ENCODE measurements at places on chromosomes 6 and 20. TPM values are rescaled to one million over a fixed set of nuclear protein-coding genes. Genes with fewer than 3 reads are reported as not detected.
A peak's percentile ranks its signal among the peaks of the same experiment; 100 is the strongest.

KCNB1 gene
- total RNA-seq: not detected

UNC5CL gene
- not detected for total RNA-seq

SIRPD gene
- not detected for total RNA-seq

BPIFB2 gene
- not detected for total RNA-seq

LIN28B gene
- not detected for total RNA-seq

CCN6 gene
- not detected for total RNA-seq

PTGIS gene
- total RNA-seq: not detected

AVP gene
- not detected for total RNA-seq

MTG2 gene
- 31.4 TPM for total RNA-seq

PNLDC1 gene
- not detected for total RNA-seq

ADGRF4 gene
- total RNA-seq: not detected

PCK1 gene
- total RNA-seq: not detected

SLC17A4 gene
- total RNA-seq: not detected

LINC00237 gene
- total RNA-seq: not detected

HLA-DOA gene
- not detected for total RNA-seq

C6orf163 gene
- total RNA-seq: 0.88 TPM

BHLHE23 gene
- not detected for total RNA-seq

GRCh38 chr6:154648188-154648887 is 84.9 kb upstream of the SCAF8 start:
- no peak for DNase-seq
- H3K4me1 ChIP-seq: peaks cover 9% of the 10 kb centered on the region
- no peaks in the 10 kb centered on the region for H3K27me3 ChIP-seq
- no peak overlapping the region for H3K27ac ChIP-seq

GRCh38 chr6:25473447-25473846 is 178.6 kb upstream of the SCGN start:
- no peaks in the 10 kb centered on the region for H3K27me3 ChIP-seq
- H3K4me1 ChIP-seq: peaks cover 30% of the 10 kb centered on the region
- no peak for DNase-seq
- no peak overlapping the region for H3K27ac ChIP-seq

GRCh38 chr6:142485256-142485655 is 183.4 kb downstream of the ADGRG6 start:
- H3K27ac ChIP-seq: no peak overlapping the region
- H3K4me1 ChIP-seq: no peaks in the 10 kb centered on the region
- H3K27me3 ChIP-seq: no peaks in the 10 kb centered on the region
- DNase-seq: no peak

- peaks cover 54% of the 10 kb centered on the region for H3K4me1 ChIP-seq
- no peak overlapping the region for H3K4me3 ChIP-seq
- no peak for DNase-seq
- no peaks in the 10 kb centered on the region for H3K27me3 ChIP-seq
- no peaks in the 10 kb centered on the region for H3K36me3 ChIP-seq
Measured at GRCh38 chr6:35021004-35021403, 120.1 kb downstream of the TCP11 start.

- H3K4me3 ChIP-seq: no peak overlapping the region
- peaks cover 11% of the 10 kb centered on the region for H3K4me1 ChIP-seq
- no peak for DNase-seq
- no peak overlapping the region for H3K27ac ChIP-seq
Measured at GRCh38 chr6:145816392-145816791, 1.8 kb upstream of the FBXO30 start.

- no peak overlapping the region for H3K4me3 ChIP-seq
- no peaks in the 10 kb centered on the region for H3K27me3 ChIP-seq
- no peaks in the 10 kb centered on the region for H3K36me3 ChIP-seq
- H3K4me1 ChIP-seq: peaks cover 13% of the 10 kb centered on the region
Measured at GRCh38 chr6:22073516-22074198, 223.2 kb downstream of the PRL start.

DNA sequence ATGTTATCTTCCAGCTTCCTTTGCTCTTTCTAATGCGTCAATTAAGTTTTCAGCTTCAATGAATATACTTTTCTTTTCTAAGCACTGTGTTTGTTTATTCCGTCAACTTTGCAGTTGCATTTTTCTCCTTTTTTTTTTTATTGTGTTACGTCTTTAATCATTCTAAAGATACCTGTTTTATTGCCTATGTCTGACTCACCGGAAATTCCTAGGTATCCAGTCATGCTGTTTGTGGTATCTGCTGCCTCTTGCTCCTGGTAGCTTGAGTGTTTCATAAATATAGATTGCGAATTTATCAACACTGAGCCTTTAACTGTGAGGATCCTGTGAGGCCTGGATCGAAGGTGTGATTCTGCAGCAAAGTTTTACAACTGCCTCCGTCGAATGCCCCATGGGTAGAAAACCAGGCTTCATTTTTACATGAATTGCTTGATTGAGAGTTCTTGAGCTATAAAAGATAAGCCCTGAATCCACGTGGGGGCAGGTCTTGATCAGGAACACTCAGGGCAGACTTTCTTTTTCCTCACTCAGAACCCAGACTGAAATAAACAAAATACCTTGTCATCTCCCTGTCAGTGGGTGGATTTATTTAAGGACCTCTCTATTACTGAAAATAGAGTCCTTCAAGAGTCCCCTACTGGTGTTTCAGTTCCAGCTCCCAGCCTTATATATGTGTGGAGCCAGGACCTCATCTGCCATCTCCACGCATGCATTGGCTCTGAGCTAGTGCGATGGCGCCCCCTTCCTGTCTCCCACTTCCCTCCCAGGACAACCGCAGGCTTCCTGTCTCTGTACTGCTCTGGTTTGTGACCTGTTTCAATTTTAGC is 60.1 kb upstream of the LRRC1 start:
- no peak overlapping the region for H3K4me3 ChIP-seq
- H3K4me1 ChIP-seq: peaks cover 24% of the 10 kb centered on the region

DNA sequence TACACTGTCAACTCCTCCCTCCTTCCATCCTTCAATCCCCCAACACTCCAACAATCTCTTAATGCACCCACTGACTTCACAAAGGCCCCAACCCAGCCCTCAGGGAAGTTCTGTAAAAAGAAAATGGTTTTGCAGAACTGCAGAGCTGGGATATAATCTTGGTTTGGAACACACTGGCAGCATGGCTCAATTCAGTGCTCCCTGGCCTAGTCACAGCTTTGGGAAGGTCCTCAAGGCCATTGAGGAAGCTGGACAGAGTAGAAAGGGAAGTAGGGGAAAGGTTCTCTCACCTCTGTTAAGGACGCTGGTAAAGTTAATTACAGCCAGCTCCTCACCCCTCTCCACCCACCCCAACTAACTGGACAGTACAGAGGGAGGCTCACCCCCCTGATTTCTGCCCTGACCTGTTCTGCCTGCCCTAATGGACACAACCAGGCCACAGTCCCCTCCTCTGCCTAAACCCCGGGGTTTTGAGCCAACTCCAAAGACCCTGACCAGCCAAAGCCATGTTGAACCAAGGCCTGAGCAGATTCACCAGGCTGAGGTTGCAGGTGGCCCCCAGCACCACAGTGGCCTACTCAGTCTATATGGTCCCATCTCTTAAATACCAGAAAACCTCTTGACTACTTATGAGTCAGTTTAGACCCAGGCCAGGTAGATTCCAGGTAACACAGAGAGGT is 49.2 kb downstream of the MAFB start:
- no peak overlapping the region for H3K27ac ChIP-seq
- no peaks in the 10 kb centered on the region for H3K4me1 ChIP-seq
- no peak overlapping the region for H3K4me3 ChIP-seq
- DNase-seq: no peak
- no peaks in the 10 kb centered on the region for H3K36me3 ChIP-seq

GRCh38 chr20:34927736-34928135 is 27.9 kb downstream of the GSS start:
- no peaks in the 10 kb centered on the region for H3K27me3 ChIP-seq
- no peak overlapping the region for H3K27ac ChIP-seq
- no peak for DNase-seq

DNA sequence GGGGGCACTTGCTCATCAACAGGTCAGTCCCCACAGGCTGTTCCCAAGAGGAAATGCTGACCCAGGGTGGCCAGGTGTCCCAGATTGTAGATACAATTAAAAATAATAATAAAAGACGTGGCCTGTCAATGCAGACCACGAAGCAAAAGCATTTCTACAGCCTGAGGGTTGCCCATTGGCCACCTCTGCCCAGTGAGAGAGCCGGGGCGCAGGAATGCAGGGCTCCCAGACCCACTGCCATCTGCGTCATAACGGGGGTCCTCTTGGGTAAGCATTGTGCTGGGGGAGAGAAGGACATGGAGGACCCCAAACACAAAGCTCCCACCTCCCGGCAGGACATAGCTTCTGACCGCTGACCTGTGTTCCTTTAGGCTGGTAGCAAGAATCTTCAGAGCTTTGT is 22.9 kb upstream of the AFDN start:
- H3K36me3 ChIP-seq: no peaks in the 10 kb centered on the region
- no peak for DNase-seq
- H3K27ac ChIP-seq: no peak overlapping the region

- peaks cover 16% of the 10 kb centered on the region for H3K27me3 ChIP-seq
- H3K27ac ChIP-seq: no peak overlapping the region
- no peak overlapping the region for H3K4me3 ChIP-seq
- DNase-seq: no peak
- H3K36me3 ChIP-seq: no peaks in the 10 kb centered on the region
- H3K4me1 ChIP-seq: no peaks in the 10 kb centered on the region
Measured at GRCh38 chr20:17430125-17430950, 100.8 kb downstream of the BFSP1 start.

DNA sequence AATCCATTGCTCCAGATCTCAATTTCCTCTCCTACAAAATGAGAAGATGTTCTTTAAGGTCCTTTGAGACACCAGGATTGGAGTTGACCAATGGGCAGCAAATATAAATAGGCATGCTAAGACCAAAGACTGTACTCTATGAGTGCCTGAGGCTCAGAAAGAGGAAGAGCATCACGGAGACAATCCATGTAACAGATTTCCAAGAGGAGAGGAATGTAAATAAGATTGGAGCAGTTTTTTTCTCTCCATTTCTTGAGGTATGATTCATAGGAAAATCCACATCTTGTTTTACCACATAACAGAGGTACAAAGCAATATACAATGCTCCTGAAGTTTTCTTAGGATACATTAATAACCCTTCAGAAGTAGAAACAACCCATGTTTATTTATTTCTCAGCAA is 109.8 kb downstream of the UBE3D start:
- H3K4me1 ChIP-seq: peaks cover 30% of the 10 kb centered on the region
- peak overlapping the region; percentile 80 for H3K27ac ChIP-seq
- DNase-seq: peak; percentile 52
- H3K4me3 ChIP-seq: no peak overlapping the region

DNA sequence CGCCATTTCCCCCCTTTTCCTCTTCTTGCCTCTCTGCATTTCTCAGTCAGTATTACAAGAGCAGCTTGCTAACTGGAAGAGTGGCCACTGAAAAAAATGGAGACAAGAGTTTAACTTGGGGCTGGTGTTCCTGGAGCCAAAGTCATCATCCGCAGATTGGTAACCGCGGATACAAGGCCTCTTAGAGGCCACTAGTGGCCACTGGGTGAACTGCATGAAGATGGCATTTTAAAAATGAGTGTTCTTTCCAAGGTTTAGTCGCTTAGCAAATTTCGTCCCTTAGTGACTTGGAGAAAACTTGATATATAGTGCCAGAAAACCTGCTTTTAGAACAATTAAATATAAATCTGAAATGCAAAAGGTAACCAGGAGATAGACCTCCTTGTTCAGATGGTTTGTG is 4.8 kb downstream of the F13A1 start:
- no peaks in the 10 kb centered on the region for H3K27me3 ChIP-seq
- H3K4me3 ChIP-seq: no peak overlapping the region
- H3K36me3 ChIP-seq: no peaks in the 10 kb centered on the region
- H3K4me1 ChIP-seq: peaks cover 7% of the 10 kb centered on the region

GRCh38 chr6:139801571-139802321 is 427.3 kb upstream of the CITED2 start:
- H3K36me3 ChIP-seq: no peaks in the 10 kb centered on the region
- H3K27ac ChIP-seq: no peak overlapping the region
- no peaks in the 10 kb centered on the region for H3K4me1 ChIP-seq
- DNase-seq: no peak
- H3K4me3 ChIP-seq: no peak overlapping the region

DNA sequence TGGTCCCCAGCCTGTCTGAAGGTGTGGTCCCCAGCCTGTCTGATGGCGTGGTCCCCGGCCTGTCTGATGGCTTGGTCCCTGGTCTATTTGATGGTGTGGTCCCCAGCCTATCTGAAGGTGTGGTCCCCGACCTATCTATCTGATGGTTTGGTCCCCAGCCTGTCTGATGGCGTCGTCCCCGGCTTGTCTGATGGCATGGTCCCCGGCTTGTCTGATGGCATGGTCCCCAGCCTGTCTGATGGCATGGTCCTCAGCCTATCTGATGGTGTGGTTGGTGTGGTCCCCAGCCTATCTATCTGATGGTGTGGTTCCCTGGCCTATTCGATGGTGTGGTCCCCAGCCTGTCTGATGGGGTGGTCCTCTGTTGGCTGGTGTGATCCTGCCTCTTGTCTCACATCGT is 18.2 kb upstream of the MRGBP start:
- no peak overlapping the region for H3K27ac ChIP-seq
- peaks cover 46% of the 10 kb centered on the region for H3K27me3 ChIP-seq
- H3K4me1 ChIP-seq: no peaks in the 10 kb centered on the region
- no peaks in the 10 kb centered on the region for H3K36me3 ChIP-seq

DNA sequence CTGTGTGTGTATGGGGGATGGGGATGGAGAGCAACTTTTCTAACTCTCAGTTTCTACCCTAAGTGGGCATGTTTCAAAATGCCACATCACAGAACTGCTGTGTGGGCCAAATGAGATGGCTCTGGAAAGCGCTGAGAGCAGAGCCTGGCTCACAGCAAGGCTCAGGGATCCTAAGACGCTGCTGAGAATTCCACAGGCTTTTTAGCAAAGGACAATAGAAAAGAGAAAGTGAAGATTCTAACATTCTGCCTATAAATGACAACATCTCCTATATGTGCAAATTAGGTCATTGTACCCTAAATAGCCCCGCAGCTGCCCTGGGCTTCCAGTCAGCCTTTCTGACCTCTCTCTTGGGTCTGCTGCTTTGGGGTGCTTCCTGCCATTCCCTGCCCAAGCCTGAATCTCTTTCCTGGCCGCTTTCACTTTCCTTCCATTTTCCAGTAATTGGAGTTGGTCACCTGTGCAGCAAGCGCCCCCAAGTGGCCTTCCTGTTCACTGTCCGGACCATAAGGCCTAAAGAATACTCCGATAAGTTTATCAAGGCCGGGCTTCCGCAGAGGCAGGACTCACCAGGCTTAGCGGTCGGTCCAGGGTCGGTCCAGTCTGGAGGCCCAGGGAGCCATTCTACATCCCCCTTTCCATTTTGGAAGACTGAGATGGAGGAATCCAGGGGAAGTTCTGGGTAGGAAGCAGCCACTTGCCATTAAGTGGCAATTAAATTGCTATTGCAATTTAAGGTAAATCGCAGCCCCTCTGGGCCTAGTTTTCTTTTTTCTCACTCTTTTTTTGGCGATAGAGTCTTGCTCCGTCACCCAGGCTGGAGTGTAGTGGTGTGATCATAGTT is 6.7 kb upstream of the DDR1 start:
- H3K27me3 ChIP-seq: no peaks in the 10 kb centered on the region
- no peaks in the 10 kb centered on the region for H3K36me3 ChIP-seq
- peak overlapping the region; percentile 22 for H3K4me3 ChIP-seq
- H3K4me1 ChIP-seq: peaks cover 21% of the 10 kb centered on the region
- peak overlapping the region; percentile 31 for H3K27ac ChIP-seq

- H3K27me3 ChIP-seq: no peaks in the 10 kb centered on the region
- H3K27ac ChIP-seq: no peak overlapping the region
- DNase-seq: no peak
- H3K4me1 ChIP-seq: peaks cover 39% of the 10 kb centered on the region
- H3K4me3 ChIP-seq: no peak overlapping the region
Measured at GRCh38 chr20:35823147-35823546, 51.3 kb downstream of the PHF20 start.

All from SJSA1 (cell line).